ENCODE measurements at places on chromosomes 11 and 22.

GRCh38 chr22:49918911-49919881 lies 762 bp downstream of the CRELD2 start:
- no peak for DNase-seq

DNA sequence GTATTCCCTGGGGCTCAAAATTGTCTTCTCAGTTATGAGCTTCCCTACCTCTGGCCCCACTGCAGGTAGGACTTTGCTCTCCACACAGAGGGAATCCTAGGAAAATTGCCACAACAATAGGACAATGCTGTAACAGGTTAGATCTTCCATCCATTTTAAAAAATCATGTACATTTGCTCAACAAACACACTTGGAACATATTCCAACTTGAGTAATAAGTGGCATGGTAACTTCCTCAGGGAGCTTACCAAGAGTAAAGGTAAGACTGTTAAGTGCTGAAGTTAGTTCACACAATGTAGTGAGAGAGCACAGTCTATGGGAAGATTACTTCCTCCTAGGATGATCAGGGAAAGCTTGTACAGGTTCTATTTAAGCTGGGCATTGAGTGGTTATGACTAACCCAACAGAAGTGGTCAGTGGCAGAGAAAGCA lies 78.9 kb upstream of the BIRC3 start:
- DNase-seq = no peak

DNA sequence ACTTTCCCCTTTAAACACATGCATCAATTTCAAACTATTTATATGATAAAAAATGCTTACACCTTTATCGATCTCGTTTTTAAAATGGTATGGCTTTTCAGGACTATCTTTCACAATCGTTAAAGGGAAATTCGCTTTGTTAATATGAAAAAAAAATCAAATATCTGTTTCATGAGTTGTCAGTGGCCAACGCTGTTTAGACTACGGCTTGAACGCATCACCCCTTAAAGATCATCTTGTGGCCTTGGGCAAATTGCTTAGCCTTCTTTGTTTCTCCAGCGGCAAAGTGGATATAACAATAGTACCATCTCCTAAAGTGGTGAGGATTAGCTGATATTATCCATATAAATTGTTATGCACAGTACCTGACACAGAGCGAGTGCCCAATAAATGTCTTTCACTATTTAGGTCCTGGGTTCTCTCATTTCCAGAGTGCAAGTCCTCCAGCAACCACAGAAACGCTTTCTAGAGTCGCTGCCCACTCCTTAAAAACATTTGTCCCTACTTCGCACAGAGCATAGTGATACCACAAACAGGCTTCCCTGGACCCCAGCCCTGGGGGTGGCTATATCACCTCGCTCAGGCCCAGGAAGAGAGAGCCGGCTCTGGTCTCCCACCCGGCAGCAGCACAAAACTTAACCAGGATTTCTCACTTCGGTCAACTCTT lies 904 bp downstream of the SLC35F2 start:
- DNase-seq = no peak

DNA sequence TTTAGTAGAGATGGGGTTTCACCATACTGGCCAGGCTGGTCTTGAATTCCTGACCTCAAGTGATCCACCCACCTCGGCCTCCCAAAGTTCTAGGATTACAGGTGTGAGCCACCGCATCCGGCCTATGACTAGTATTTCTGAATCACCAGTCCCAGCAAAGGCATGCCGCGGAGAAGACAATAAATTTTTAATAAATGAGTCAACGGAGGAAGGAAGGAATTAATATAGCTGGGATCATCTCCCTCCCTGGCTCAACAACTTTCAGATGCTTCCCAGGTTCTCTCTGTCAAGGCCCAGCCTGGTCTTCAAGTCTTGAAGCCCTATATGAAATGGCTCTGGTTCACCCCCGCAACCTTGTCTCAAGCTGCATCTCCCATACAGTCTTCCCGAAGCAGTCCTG lies 45.7 kb downstream of the CYTH4 start:
- DNase-seq = no peak

- no peak for DNase-seq
Observed at GRCh38 chr11:10943968-10944367, 86.1 kb upstream of the ZBED5 start.

- no peak for DNase-seq
Observed at GRCh38 chr11:69905611-69906452, 86.6 kb upstream of the FGF3 start.

Measured in ecto neural progenitor cell (in vitro differentiated cells).